AG08395 (cell line): ENCODE measurements at places on chromosomes 16 and 17.
A peak's percentile ranks its signal among the peaks of the same experiment; 100 is the strongest.

- no peak for DNase-seq
Measured at GRCh38 chr17:17719966-17720543, 38.8 kb downstream of the RAI1 start.

GRCh38 chr16:1772362-1772907 lies at the start of gene EME2:
TSS of gene EME2 (plus strand) at chr16:1772810. CDS start at chr16:1773228, 418 bp downstream.
- no peak for DNase-seq

DNA sequence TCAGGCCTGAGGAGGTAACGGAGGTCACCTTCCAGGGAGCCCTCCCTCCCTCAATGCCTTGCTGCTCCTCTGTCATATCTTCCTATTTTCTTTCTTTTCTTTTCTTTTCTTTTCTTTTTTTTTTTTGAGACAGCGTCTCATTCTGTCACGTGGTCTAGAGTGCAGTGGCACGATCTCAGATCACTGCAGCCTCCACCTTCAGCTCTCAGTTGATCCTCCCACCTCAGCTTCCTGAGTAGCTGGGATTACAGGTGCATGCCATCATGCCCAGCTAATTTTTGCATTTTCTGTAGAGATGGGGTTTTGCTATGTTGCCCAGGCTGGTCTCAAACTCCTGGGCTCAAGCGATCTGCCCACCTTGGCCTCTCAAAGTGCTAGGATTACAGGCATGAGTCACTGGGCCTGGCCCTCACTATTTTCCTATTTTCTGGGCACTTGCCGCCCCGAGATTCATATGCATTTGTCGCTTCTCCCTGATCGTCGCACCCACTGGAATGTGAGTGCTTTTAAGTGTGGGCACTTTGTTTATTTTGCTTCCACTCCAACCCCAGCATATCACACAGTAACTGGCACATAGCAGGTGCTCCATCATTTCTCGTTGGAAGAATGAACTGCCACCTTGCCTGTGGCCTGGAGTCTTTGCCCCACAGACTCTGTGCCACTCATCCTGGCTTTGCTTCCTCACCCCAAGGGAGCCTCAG lies 31.7 kb downstream of the CPNE2 start:
- DNase-seq = no peak

DNA sequence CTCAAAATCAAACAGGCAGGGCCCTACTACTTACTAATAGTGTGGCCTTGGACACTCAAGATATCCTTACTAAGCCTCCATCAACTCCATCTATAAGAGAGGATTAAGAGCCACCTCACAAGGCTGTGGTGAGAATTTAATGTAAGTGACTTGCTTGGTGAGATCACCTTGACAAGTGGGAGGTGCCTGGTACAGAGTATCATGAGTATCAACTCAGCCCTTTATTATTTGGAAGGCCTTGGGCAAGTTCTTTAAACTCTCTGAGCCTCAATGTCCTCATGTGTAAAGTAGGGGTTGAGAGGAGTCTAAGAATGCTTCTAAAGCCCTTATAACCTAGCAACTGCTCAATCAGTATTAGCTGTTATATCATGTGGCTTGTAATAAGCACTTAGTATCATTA lies 15.0 kb downstream of the THUMPD1 start:
- no peak for DNase-seq

DNA sequence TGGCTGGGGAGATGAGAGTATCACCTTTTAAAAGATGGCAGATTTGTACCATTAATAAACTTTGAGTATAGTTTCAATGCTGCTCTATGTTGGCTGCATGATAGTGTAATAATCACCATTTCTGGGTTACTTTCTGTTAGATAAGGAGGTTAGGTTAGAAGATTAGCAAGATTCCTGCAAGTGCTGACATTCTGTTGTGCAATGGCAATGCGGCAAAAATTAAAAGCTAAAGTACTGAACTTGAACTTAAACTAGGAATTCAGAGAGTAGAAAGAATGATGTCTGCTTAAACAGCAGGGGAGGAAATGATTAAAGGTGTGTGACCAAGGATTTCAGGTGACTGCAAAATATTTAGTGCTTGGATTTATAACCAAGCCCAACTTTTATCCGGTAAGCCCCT lies 399.8 kb upstream of the MON1B start:
- no peak for DNase-seq

DNA sequence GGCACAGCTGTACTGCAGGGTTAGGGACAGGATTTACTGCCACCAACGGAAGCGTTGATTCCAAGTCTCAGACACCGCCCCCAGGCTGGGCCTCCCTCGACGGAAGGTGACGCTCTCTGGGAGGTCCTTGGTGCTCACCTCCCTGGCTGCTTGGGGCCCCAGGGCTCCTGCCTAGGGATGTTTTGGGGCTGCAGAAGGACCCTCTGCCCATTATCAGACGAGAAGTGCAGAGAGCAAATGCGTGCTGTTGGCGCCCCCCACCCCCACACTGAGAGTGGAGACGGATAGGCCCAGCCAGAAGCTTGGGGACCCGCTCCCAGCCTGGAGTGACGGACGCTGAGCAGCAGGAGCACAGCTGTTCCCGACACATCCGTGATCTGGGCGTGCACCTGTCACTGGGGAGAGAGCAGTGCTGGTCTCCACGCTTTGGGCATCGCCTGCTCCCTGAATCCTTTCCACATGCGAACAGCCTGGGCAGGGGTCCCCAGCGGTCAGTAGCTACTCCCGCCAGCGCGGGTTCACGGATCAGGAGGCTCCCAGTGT lies 5.1 kb upstream of the SOX8 start:
- DNase-seq = no peak

DNA sequence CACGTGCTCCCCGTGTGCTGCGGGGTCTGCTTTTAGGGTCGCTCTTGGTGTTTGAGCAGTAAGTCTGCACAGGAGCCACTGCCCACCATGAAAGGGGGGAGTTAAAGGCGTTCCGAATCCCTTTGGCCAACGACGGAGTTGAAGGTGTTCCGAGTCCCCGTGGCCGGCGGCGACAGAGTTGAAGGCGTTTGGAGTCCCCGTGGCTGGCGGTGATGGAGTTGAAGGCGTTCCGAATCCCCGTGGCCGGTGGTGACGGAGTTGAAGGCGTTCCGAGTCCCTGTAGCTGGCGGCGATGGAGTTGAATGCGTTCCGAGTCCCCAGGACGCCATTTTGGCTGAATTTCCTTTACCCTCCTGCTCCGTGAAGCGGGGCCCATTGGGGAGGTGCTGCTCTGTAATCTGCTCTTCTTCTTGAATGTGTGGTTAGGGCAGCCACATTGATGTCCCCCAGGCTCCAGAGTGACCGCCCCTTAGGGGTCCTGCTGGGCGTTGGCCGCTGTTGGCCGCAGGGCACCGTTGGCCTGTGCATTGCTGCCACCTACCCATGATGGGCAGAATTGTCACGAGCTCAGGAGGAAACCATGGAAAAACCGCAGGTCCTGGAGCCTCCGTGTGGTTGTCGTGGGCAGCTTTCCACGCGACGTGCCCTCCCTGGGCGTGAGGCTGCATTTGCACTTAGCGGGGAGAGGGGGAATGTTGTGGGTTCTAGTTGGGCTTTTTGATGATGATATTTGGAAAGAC lies 73.7 kb upstream of the ZNF750 start:
- no peak for DNase-seq

DNA sequence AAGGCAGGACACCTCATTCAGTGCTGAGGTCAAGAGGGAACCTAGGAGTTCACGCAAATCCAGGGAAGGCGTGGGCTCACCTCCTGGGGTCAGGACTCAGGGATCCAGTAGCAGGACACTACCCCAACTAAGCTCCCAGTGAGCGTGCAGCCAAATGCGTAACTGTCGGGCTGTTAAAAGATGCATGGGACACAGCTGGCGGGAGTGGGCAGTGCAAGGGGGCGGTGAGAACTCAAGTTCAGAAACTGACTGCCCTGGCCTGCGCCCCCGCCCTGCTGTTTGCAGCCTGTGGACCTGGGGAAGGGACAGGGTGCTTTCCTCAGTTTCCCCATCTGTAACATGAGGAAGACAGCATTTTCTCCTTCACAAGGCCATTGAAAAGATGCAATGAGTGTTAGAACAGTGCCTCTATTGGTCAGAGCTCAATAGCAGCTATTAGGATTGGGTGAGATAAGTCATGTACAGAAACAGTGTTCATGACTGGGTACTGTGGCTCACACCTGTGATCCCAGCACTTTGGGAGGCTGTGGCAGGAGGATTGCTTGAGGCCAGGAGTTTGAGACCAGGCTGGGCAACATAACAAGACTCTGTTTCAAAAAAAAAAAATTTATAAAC lies 20.2 kb downstream of the CDIPT start:
- no peak for DNase-seq

DNA sequence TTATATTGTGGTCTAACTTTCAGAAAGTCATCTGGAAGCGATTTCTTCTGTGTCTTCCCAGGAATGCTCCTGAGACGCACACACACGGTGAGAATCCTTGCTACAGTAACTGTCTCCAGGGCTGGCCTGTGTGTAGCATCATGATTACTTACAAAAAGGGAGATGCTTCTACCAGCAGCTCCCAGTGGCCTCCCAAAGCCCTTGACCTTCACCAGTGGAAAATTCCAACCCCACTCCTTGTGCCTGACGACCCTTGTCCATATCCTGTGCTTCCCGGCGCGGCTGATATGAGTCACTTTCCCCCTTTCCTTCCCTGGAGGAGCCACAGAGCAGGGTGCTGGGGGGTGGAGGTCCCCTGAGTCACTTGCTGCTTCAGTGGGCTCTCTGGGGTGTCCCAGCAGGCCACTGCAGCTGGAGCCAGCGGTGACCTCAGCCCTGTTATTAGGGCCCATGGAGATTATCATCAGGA lies 22.1 kb upstream of the NAT9 start:
- DNase-seq = peak; percentile 67

DNA sequence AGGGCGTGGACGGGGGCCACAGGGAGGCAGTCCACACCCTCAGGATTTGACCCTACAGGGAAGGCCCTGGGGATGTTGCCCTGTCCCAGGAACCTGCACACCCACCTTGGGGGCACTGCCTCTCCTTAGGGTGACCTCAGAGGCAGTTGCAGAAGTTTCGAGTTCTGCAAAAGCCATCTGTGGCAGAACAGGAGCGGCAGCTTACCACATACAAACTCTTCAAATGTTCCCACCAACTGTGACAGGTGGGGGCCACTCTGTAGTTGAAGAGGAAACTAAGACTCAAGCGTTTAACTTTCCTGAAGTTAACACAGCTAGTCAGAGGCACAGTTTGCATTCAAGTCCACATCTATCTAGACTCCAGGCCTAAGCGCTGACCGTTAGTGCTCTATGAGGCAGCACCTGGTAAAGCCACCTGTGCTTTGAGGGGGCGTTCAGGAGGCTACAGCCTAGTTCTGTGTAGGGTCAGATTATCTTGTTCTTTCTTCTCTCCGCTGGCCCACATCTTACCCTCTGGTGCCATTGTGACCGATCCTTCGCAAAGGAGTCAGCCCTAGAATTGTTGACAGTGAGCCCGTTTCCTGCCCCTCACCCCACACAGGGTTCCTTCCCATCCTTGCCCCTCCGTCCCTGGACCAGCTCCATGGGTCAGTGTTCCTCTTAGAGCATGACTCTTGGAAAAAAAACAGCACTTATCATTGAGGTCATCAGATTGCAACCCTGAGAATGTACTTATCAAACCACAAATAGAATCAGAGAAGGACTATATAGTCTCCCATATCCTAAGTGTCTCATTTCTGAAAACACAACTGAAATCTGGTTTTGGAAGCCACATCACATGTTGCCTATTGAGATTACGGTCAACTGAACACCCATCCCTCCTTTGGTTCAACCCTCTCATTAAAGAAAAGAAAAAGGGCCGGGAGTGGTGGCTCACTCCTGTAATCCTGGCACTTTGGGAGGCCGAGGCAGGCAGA lies 45.4 kb downstream of the CDH1 start:
- DNase-seq = no peak

DNA sequence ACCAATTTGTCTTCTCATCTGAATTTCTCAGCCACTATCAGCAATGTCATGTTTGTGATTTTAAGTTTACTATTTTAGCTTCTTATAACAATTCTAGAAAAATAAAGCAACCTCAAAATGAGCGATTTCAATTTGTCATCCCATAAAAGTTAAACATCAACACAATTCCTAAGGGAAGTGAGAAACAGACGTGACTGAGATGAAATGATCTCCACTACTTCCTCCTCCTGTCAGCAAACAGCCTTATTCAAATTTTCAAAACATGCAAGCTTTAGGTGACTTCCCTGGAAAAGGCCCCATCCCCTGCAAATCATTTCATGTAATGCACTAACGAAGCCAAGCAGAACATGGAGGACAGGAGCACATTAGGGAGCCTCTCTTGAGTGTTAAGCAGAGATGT lies 64.9 kb downstream of the ZNF652 start:
- DNase-seq = no peak

- no peak for DNase-seq
Measured at GRCh38 chr17:44761932-44762810, 3.4 kb downstream of the ADAM11 start.

- DNase-seq = no peak
Measured at GRCh38 chr17:14933676-14934075, 331.4 kb downstream of the PMP22 start.

DNA sequence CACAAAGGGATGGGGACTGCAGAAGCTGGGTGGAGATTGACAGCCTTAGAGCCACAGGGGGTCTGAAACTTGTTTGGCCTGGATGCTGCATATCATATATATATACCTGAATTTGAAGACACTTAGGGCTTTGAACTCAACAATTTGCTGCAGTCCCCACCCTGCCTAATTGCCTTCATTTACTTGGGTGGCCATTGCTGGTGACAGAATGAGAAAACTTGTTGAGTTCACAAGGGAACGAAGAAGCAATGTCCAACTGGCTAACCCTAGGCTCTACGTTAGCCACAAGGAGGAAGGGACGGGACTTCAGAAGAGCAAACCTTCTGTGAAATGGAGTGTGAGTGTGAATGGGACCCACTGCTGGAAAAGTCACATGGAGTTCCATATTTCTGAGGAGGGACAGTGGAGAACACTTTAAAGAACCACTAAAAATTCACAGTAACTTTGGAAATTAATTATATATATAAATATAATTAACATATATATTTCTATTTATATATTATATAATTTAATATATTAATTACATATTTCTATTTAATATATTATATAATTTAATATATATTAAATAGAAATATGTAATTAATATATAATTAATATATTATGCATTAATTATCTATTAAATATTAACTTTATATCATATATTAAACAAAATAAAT lies 215.3 kb upstream of the SOX9 start:
- DNase-seq = no peak

DNA sequence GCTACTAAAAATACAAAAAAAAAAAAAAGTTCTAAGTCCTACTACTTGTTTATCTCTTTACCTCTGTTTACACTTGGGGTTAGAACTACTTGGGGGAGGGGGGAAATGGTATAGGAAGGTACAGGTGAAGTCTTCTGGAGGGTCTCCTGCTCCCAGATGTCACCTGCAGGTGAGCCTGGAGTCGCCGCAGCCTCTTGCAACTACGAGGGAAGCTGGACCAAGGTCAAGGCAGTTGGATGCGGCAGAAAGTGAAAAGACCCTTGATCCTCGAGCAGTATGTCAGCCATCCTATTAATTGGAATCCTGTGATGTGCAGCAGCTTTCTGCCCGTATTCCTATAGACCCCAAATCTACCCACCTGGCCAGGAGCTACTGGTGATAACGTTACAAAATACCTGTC lies 33.0 kb downstream of the HAPSTR1 start:
- no peak for DNase-seq

GRCh38 chr17:72429066-72429638 lies 308.3 kb downstream of the SOX9 start:
- no peak for DNase-seq

- DNase-seq = no peak
Measured at GRCh38 chr17:12918142-12918541, 99.7 kb downstream of the ELAC2 start.
